SK-N-SH (cell line): ENCODE measurements at places on chromosomes 2 and 18. TPM values are rescaled to one million over a fixed set of nuclear protein-coding genes. Genes with fewer than 3 reads are reported as not detected.

The DPP10 gene
- not detected in 2 replicates for polyA plus RNA-seq

GRCh38 chr2:160967523-160967922 lies 192.7 kb upstream of the TANK start:
- H3K27me3 ChIP-seq, result no peaks in the 10 kb centered on the region
- H3K27ac ChIP-seq, result no peak overlapping the region
- H3K4me3 ChIP-seq, result no peak overlapping the region

GRCh38 chr18:12492907-12493306 lies 85.2 kb downstream of the PRELID3A start:
- DNase-seq, result no peak
- no peaks in the 10 kb centered on the region for H3K27me3 ChIP-seq
- H3K4me1 ChIP-seq, result no peaks in the 10 kb centered on the region
- no peak overlapping the region for H3K4me3 ChIP-seq

DNA sequence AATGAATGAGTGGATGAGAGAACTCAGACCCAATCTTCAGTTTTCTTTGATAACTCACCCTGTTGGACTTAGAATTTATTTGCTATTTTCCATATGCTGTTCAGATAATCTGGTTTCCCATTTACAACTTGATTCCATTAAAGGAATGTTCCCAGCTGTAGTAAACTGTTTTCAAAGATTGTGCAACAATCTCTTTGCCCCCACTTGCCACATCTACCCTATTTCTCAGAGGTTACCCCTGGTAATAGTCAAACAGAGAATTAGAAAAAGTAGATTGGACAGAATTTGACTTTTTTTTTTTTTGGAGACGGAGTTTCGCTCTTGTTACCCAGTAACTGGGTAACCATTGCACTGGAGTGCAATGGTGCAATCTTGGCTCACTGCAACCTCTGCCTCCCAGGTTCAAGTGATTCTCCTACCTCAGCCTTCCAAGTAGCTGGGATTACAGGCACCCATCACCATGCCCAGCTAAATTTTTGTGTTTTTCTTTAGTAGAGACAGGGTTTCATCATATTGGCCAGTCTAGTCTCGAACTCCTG lies 93.4 kb upstream of the SIX2 start:
- no peaks in the 10 kb centered on the region for H3K36me3 ChIP-seq
- no peaks in the 10 kb centered on the region for H3K4me1 ChIP-seq
- no peaks in the 10 kb centered on the region for H3K27me3 ChIP-seq
- no peak for DNase-seq
- no peak overlapping the region for H3K27ac ChIP-seq

DNA sequence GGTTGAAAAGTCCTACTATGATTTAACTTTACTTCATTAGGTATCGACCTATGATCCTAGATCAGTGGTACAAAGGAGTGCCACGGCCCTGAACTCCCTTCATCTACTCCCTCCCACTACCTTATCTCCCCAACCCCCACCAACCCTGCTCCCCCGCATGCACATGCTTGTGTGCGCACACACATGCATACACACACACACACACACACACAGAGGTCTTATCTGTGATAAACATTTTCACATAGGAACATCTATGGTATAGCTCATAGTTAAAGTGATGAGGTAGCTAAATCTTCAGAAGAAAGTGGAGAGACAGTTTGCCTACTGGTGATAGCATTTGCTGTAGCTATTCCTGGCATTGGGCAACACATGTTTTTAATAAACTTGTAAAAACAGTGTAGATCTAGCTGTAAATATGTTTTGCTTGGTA lies 471.3 kb downstream of the ZEB2 start:
- H3K27me3 ChIP-seq, result no peaks in the 10 kb centered on the region
- H3K36me3 ChIP-seq, result no peaks in the 10 kb centered on the region

GRCh38 chr2:195001924-195002323 lies 655.1 kb upstream of the SLC39A10 start:
- H3K27ac ChIP-seq, result no peak overlapping the region
- H3K27me3 ChIP-seq, result no peaks in the 10 kb centered on the region
- no peak overlapping the region for H3K4me3 ChIP-seq
- DNase-seq, result no peak
- no peaks in the 10 kb centered on the region for H3K36me3 ChIP-seq

DNA sequence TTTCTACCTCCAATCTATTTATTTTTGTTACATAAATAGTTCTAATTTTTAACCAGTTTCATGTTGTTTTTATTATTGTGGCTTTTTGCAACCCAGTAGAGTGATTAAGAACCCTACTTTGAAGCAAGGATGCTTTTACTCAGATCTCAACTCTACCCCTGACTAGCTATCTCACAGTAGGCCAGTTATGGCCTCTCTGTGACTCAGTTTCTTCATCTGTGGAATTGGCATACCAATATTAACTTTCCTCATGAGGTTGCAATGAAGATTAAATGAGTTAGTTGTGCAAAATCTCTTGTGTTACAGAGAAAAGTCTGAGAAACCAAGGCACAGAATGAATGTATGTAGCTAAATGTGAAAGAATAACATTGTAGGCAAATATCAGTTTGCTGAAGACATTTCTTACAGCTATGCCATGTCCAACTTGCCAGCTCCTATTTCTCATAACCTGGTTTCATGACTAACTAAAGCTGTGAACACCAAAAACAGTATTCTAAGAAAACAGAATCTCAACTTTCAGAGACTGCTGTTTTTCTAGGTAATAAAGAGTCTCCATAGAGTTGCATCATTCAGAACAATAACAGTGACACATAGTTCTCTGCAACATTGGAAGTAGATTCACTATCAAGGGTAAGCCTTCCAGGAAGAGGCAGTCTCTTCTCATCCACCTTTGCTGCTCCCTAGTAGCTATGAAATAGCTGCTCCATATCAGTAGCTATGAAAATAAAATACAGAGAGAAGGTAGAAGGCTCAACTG lies 33.2 kb upstream of the CYTIP start:
- no peak overlapping the region for H3K4me3 ChIP-seq
- H3K36me3 ChIP-seq, result no peaks in the 10 kb centered on the region
- no peak overlapping the region for H3K27ac ChIP-seq
- DNase-seq, result no peak
- H3K4me1 ChIP-seq, result no peaks in the 10 kb centered on the region
- H3K27me3 ChIP-seq, result peaks cover 4% of the 10 kb centered on the region; the same call in 1 of the 2 replicates
